NCI-H1694 (cell line): ENCODE measurements at places on chromosomes 16 and 17.

DNA sequence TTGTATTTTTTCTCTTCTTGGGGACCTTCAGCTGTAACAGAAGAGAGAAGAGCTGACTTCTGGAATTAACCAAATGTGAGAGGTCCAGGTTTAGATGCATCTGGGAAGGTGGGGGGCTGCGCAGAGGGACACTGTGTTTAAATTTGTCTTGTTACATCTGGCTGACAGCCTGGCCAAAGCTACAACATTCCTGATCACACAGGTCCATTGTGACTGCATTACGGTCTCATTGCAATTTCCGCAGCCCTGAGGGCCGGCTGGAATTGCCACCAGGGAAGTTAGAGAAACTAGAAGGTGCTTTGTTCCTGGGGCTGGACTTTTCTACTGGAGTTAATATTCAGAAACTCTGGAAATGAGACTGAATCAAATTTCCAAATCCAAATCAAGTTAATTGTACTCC, 37.9 kb upstream of the LRRC75A start:
- no peak for DNase-seq

DNA sequence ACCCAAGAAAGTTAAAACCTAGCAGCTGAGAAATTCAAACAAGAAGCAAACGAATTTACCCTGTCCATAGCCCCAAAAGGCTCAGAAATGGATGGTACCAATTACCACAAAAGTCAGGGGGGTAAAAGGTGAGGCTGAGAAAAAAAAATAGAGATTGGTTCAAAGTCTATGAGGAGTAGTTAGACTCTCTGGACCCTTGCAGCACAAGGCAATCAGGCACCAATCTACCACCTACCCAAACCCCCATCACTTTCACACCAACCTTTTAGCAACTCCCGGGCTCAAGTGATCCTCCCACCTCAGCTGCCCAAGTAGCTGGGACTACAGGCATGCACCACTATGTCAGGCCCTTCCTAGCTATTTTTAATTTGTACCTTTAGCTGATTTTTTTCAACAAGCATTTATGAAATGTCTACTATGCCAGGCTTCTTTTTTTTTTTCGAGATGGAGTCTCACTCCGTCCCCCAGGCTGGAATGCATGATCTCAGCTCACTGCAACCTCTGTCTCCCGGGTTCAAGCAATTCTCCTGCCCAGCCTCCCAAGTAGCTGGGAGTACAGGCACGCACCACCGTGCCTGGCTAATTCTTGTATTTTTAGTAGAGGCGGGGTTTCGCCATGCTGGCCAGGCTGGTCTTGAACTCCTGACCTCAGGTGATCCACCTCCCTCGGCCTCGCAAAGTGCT, 40.8 kb downstream of the USP32 start:
- DNase-seq: no peak

- no peak for DNase-seq
Measured at GRCh38 chr17:58311429-58311894, 17.1 kb downstream of the TSPOAP1 start.

DNA sequence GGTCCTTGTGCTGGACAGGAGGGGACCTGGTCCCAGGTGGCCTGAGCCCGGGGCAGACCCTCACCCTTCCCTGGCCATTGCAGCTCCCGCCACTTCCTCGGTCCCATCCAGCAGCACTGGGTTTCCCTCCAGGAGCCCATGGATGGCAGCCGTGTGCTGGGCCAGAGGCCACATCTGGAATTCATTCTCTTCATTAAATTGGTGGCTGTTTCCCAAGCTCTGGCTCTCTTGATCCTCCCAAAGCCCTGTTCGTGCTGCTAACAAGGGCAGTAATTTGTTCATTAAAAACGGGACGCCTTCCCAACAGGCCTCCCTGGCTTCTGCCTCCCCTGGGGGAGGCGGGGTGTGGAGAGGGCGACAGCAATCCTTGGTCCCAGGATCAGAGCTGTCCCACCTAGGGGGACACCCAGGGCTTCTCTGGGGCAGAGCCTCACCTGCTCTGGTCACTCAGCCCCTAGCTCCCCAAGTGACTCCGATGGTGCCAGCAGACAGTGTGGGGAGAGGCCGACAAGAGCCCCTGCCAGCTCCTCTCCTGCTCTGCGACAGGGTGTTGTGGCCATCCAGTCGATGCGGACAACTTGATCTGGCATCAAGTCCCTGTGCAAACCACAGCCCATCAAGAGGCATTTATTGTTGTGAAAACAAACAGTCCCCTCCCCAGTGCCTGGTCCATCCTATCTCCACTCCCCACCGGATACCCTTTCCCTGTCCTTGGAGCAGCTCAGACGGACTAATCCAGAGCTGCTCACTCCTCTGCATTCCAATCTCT, 44.0 kb downstream of the SDK2 start:
- no peak for DNase-seq

GRCh38 chr17:44314031-44314430, 5.6 kb downstream of the RUNDC3A start:
- DNase-seq: no peak

DNA sequence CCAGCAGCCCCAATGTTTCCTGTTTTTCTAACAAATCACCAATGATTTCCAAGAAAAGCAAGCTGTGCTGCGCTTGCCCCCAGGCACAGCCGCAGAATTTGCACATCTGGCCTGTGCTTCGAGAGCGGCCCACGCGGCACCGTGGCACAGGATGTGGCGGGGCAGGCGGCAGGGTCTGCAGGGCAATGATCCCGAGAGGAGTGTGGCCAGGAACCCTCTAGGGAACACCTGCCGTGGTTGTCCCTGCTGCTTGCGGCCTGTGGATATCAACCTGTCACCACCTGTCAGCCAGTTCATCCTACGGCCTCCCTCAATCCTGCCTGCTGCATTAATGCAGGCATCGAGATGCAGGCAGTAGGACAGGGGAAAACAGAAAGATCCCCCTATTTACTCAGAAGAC, 24.0 kb downstream of the PIK3R5 start:
- no peak for DNase-seq

GRCh38 chr16:4401094-4401501, 15.3 kb downstream of the CORO7 start:
- no peak for DNase-seq

DNA sequence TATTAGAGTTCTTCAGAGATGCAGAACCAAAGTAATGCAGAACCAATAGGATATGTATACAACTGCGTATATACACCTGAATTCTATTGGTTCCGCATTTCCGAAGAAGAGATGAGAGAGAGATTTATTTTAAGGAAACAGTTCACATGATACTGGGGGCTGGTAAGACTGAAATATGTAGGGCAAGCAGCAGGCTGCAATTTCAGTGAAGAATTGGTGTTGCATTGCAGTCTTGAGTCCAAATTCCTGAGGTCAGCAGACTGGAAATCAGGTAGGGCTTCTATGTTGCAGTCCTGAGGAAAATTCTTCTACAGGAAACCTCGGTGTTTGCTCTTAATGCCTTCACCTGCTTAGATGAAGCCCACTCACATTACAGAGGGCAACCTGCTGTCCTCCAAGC, 128.2 kb upstream of the MED13 start:
- no peak for DNase-seq

DNA sequence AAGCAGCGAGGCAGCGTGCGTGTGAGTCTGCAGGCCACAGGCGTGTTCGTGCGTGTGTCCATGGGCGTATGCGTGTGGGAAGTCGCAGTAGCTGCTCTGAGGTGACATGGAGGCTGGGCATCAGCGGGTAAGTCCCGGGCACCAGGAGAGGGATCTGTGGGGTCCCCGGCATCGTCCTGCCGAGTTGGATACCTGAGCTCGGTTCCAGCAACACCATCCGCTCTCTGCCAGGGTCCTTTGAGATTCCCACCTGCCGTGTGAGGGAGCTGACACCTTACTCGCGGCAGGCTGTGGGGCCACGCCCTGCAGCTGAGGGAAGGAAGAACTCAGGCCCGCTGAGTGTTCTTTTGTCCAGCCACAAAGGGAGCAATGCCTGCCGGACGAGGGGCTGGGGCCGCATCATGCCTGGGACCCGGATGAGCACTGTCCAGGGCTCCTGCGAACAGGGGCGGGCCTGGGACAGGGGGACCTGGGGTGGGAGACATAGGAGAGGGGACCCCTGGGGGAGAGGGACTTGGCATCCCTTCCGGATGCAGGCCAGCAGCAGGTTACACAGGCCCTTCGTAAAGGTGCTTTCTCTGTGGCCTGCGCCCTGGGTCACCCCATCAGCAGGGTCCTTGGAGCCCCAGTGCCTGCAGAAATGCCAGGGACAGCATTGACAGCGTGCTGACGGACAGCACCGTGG, 5.0 kb upstream of the SNAI3 start:
- DNase-seq: no peak

GRCh38 chr16:58195771-58196170, 2.1 kb downstream of the CSNK2A2 start:
- no peak for DNase-seq

DNA sequence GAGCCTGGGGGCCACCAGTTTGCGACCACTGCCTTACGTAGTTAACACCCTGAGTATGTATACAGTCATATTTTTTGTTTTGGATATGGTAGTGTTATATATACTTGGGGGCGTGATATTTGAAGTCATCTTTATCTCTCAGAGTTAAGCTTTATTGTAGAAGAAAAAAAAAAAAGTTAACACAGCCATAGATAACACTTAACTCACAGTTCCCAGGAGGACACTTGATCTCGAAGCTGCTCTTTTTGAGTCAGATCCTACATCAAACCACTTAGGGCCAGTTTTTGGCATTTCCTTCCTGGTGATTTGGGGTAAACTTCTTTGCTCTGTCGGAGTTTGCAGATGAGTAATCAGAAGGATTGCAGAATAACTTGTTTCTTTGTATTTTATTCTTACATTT, 5.8 kb downstream of the ITPRIPL2 start:
- no peak for DNase-seq

DNA sequence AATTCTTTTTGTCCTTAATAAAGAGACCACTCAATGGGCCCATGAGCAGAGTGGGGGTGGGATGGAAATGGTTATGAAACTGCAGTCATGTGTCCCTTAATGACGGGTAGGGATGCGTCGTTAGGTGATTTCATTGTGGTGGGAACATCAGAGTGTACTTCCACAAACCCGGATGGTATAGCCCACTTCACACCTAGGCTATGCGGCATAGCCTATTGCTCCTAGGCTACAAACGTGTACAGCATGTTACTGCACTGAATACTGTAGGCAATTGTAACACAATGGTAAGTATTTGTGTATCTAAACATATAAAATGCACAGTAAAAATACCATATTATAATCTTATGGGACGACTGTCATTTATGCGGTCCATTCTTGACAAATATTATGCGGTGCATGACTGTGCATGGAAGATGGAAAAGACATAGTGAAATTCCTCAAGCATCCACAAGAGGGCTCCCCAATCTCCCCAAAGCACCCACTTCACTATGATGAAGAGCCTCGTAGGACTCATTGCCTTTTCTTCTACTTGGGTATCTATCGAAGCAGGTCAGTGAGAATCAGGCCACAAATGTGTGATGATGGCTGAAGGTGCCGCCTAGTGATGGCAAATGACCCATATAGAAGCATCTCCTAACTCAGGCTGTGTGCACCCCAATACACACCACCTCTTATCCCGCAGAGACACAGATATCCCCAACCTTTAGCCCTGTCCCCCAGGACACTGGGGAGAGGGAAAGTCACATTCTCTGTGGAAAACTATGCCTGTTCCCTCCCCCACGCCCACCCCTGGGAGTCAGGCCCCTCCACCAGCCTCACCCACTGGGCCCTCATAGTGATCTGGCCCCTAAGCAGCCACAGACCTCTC, 43.5 kb downstream of the TBX21 start:
- DNase-seq: peak; percentile 61

DNA sequence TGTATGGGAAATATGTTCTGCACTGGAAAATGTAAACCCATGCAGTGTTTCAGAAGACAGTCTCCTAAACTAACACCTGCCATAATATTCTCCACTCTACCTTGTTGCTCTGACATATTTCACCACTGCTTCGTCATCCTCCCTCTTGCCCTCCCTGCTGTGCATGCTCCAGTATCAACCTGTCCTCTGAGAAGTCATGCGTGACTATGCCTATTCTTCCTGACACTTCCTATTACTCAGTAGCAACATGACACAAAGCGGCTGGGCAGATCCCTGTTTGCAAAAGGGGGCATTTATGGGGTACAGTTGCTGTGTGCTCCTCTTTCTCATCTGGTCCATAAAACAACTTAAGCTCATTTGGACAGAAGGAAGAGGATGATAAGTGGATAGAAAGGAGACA, 805.6 kb upstream of the EEF2KMT start:
- DNase-seq: no peak

DNA sequence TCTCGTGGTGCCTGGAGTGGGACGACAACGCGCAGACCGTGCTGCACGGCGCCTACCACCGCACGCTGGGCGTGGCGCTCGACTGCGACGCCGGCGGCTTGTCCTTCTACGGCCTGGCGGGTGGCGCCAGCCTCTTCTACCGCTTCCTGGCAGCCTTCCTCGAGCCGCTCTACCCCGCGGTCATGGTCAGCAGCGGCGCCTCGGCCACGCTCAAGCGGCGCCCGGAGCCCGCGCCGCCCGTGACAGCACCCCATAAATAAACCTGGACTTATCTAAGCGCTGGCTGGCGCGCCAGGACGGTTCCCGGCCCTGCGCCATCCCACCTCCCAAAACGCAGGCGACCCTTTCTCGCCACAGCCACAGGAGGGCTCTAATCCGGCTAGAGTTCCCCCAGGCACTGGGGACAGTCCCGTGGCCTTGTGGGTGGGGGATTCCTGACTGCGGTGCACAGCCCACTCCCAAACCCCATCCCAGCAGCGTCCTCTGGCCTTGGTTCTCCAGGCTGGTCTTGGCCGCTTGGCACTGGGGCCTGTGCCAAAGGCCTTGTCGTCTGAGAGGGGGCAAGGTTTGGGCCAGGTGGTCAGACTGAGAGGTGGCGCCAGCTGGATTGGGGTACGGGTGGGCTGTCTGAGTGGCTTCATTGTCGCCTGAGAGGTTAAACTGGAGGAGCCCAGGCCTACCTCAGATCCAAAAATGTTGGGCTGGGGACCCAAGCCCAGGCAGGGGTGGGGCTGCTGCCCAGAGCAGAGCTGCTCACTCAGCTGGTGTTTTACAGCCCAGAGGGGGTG, 10.1 kb upstream of the SLC16A5 start:
- DNase-seq: no peak

- DNase-seq: no peak
Measured at GRCh38 chr17:50899005-50899460, 32.9 kb upstream of the TOB1 start.

DNA sequence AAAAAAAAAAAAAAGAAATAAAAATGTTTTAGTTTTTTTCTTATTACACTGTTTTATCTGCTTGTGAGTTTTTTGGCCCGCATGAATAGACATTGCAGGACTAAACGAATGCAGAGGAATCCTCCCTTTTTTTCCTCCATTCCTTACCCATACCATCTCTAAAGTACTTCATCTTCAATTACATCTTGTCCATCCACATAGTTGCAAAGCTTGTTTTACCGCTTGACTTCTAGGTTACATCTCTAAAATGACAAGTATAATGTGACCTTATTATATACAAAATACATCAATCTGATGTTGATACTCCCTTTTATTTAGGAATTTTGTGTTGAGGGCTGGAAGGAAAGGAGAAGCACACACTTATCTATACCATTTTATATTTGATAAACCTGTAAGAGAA, 12.8 kb downstream of the RETREG3 start:
- no peak for DNase-seq
